Stimulated activated CD4-positive, alpha-beta T cell treated with anti-CD3 and anti-CD28 coated beads, Interleukin-2, amount 100 ng/mL, for 48 hours (primary cell): ENCODE measurements at places on chromosomes 3 and 15.

- peak; percentile 50 for DNase-seq
Observed at GRCh38 chr15:79970624-79971434, at the start of gene BCL2A1. BCL2A1 (minus strand) TSS chr15:79971196; CDS start chr15:79971119, 77 bp downstream.

- no peak for DNase-seq
Observed at GRCh38 chr3:42216302-42216701, 49.7 kb downstream of the CCK start.

DNA sequence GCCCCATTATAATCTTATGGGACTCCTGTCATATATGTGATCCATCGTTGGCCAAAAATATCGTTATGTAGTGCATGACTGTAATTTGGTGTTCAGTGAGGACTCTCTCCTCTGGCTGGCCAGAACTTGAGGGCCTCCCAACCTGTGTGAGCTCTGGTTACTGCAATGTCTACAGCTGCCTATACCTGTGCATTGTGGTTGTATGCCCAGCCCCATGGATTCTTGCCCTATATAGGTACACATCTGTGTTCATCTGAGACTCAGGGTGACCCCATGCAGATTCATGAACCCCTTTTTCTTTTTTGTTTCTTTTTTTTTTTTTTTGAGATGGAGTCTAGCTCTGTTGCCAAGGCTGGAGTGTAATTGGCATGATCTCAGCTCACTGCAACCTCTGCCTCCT is 32.6 kb upstream of the KLF13 start:
- DNase-seq, result no peak

- DNase-seq, result no peak
Observed at GRCh38 chr3:73614419-73614818, 10.3 kb downstream of the PDZRN3 start.

GRCh38 chr15:91456251-91456718 is 356.2 kb downstream of the SV2B start:
- no peak for DNase-seq

DNA sequence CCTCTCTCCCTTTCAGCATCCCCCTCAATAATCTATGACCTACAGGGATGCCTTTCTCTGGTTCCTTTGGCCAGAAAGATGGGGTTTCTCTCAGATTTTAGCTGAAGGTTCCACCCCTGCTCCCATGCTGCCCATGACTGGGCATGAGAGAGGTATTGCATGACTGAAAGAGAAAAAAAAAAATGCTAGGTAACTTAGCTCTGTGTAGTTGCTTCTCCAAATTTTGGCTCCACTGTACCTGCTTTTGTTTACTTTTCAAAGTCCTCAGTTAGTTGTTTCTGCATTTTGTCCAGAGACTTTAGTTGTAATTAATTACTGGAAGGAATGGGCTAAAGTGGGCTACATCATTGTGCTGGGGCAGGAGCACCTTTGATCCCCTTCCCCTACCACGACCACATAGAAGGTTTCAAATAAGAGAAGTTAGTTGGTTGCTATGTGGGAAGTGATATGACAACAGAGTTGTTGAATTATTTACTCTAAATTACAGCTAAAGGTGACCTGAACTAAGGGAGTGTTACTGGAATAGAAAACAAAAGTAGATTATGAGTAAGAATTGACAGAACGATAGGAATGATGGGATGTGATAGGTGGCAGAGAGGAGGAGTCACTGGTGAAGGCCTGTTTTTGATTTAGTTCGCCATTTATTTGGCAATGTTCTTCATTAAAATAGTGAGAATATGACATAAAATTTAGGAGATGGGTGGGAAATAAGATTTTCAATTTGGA is 605.4 kb upstream of the NR2F2 start:
- DNase-seq, result no peak

DNA sequence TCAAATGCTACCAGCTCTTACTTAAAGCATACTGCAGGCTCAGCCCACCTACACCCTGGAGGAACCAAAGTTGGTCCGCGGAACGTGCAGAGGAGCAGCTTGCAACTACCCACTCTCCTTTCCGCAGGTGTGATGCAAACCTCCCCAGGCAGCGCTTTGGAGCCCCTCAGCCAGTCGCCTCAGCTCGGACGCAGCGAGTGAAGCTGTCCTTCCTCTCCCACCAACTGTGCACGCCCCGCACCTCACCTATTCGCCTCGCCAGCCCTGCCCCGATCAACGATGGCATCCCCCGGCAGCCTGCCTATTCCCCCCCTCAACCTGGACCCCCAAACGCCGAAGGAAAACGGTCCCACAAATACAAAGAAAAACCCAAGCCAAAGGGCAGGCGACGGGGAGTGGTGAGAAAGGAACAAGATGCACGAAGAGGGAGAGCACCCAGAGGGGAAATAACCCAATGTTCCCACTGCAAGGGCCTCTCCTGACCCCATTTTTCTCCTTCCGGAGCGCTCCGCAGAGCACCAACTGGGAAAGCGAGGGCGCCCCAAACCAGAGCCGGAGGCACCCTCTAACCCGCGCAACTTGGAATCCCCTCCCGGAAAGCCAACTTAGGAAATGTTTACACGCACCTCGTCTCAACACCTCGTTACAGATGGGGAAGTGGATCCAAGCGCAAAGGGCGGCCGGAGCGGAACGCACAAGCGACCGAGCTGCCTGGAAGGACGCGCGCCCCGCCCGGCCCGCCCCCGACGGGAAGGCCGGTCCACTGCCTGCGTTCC is 665 bp downstream of the GLB1 start:
- DNase-seq, result peak; percentile 43

- no peak for DNase-seq
Observed at GRCh38 chr3:56806407-56806806, 4.7 kb upstream of the ARHGEF3 start.

GRCh38 chr3:13114811-13115575 is 41.8 kb upstream of the IQSEC1 start:
- no peak for DNase-seq

- no peak for DNase-seq
Observed at GRCh38 chr3:134879990-134880389, 84.9 kb downstream of the EPHB1 start.

- no peak for DNase-seq
Observed at GRCh38 chr3:172799246-172799645, 48.7 kb downstream of the ECT2 start.

GRCh38 chr3:193389335-193389734 is 10.8 kb upstream of the ATP13A5 start:
- DNase-seq, result no peak

DNA sequence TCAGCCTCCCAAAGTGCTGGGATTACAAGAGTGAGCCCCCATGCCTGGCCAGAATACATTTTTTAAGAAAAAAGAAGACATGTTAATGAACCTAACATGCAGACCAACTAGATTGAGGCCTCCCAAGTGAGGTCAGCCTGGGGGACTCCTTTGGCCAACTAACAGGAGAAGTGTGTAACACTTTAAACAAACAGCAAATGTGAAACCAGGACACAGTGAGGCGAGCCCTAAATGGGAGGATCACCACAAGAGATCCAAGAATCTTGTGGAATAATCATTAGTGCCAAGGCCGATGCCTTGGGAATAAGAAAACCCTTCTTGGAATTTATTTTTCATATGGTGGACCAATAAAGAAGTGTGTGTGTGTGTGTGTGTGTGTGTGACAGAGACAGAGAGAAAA is 73.9 kb downstream of the ATP10A start:
- DNase-seq, result no peak

DNA sequence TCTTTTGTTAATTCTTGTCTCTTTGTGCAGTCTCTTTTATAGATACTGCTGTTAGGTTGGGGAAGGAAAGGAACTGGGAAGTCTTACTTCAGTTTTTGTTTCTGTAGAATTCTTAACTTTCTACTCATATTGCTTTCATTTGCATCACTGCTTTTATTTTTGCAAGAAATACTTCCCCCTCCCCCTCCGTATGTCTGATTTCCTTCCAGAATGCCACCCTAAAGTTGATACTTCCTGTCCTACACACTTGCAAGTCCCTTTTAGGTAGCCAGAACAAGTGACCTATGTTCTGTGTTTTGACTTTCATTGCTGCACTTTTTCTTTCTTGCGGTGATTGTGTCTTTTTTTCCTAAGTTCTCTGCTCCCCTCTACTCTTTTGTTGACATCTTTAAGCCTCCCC is 477.4 kb downstream of the RSL24D1 start:
- no peak for DNase-seq

GRCh38 chr15:80455668-80456442 is 51.7 kb downstream of the ARNT2 start:
- DNase-seq, result peak; percentile 59
